ENCODE measurements at places on chromosomes 6 and 20.

- DNase-seq: no peak
These were observed 10.0 kb downstream of the HBS1L start for GRCh38 chr6:135044639-135045038.

- no peak for DNase-seq
These were observed 95.2 kb downstream of the GMPR start for GRCh38 chr6:16333580-16333979.

GRCh38 chr6:84089081-84089480, 55.5 kb downstream of the MRAP2 start:
- no peak for DNase-seq

DNA sequence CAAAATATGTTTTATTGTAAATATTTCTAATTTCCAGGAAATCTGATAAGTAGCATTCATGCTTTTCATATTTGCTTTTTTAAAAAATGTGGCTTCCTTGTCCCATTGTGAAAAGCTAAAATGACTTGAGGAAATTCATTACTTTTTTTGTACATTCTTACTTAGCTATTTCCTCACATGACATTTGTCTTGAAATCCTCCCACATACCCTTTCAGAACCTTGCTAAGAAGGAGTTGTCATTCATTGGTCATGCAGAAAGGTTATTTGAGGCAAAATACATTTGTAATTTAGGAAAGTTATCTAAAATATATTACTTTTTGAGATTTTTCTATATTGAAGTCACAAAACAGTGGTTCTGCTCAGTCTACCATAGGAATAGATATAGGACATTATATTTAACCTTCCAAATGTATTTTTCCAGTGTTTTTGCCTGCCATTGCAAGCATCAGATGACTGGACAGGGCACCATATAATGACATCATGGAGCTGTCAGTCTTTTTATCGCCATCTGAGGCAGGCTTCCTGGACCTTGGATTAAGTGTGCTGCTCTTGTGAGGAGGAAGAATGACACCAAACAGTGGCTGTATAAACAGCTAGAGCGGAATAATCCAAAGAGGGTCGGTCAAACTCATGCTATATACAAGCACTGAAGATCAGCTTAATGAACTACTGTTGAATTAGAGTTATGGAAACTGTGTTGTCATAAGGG, 109.4 kb upstream of the HCRTR2 start:
- no peak for DNase-seq

GRCh38 chr6:18792866-18793265, 405.7 kb downstream of the RNF144B start:
- DNase-seq: no peak

DNA sequence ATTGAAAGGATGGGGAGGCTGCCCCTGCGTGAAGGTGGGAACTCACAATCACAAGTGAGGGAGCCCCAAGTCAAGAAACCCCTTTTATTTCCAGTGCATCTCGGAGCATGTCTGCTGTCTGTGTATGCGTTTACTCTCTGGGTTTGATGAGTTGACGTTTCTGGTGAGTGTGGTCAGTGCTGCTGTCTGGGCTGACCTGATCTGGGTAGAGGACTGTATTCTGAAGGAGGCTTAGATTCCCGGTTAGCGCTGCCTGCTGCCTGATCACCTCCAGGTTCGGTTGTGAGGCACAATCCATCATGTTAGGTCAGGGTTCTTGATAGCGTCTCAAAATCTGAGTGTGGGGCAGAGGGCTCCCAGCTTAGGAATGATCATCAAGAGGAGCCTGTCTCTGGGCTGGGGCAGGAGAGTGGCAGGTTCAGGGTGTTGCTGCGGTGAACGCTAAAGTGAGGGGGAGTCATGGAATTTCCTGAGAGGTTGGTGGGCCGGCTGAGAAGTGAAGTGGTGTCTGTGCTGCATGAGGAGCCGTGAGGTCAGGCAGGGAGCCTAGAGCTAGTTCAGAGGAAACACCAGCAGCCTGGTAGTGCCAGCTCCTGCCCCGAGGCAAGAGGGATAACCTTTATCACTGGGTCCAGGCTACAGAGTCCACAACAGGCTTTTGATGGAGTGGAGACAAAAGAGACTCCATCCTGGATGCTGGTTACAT, 225.3 kb upstream of the CST7 start:
- no peak for DNase-seq

DNA sequence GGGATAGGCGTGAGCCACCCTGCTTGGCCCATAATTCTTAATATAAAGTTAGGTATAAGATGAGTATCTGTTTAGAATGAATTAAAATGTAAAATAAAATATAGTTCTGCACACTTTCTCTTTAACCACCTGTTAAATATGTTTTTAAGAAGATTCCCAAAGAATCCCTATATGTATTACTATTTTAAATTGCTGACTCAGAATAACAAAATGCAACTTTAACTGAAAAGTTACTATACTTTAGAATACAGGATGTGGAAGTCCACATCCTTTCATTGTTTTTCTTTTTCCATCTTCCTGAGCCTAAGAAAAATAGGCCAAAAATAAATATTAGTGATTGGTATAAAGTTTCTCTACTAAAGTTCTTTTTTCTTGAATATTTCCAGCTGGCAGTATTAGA, 325.6 kb upstream of the EYS start:
- no peak for DNase-seq

DNA sequence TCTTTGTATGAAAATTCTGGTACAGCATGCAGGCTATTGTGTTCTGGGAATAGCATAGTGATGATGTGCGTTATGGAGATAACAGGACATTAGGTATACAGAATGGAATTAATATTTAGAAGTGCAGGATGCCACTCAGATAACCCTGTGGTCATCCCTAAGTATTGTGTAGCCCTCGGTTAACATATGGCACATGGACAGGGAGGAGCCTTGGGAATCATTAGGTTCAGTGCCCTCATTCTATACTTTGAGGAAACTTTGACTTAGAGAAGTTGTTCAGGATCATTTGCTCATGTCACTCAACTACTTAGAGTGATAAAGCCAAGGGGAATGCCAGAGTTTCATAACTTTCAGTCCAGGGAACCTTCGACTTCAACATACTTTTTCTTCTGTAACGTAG, 185.9 kb downstream of the UST start:
- no peak for DNase-seq

DNA sequence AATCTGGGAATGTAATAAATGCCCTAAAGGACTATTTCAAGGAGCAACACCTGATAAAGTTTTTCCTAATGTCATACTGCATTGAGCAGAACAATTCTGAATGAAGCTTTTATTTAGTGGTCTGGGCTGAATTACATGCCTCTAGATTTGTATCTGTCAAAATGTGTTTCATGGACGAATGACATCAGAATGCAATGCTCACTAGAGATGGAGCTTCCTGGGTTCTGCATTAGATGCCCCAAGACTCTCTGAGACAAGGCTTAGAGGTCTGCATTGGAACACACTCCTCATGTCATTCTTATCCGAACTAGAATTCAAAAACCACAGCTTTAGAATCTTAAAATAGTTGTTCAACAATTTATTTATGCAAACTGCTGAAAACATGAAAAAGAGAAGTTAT, 62.0 kb downstream of the SYNE1 start:
- no peak for DNase-seq

DNA sequence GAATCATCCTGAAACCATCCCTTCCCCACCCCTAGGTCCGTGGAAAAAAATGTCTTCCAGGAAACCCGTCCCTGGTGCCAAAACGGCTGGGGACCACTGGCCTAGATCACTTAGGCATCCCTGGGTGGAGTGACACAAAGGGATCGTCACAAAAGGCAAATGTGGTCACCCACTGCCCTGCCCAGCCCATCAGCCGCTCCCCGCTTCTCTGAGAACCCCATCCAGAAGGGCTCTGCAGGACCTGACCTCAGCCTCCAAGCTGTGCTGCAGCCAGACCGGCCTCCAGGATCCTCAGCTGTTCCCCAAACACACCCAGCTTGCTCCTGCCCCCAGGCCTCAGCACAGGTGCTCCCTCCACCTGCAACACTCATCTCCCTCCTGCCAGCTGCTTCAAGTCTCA, 61.6 kb downstream of the PREX1 start:
- DNase-seq: no peak

DNA sequence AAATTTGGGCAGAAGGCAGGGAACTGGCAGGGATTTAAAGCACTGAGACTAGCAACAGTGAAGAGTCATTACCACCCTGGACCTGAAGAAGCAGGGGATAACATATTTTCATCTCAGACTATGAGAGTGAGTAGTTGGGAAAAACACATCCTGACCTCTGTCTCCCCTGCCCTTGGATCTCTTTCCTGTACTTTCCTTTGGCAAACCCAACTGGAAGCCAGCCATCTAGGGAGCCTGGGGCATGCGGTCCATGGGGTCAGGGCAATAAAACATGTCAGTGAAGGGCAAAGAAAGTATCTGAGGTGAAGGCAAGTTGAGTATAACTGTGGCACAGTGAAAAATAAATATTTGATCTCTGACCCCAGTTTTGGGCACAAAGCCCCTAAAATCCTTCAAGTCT, 698.2 kb downstream of the DOK5 start:
- DNase-seq: no peak

Data from SW480 (cell line).